ENCODE measurements at places on chromosomes 3 and 15.

GRCh38 chr3:39295184-39295775 is 15.4 kb upstream of the CX3CR1 start:
- no peak for DNase-seq

DNA sequence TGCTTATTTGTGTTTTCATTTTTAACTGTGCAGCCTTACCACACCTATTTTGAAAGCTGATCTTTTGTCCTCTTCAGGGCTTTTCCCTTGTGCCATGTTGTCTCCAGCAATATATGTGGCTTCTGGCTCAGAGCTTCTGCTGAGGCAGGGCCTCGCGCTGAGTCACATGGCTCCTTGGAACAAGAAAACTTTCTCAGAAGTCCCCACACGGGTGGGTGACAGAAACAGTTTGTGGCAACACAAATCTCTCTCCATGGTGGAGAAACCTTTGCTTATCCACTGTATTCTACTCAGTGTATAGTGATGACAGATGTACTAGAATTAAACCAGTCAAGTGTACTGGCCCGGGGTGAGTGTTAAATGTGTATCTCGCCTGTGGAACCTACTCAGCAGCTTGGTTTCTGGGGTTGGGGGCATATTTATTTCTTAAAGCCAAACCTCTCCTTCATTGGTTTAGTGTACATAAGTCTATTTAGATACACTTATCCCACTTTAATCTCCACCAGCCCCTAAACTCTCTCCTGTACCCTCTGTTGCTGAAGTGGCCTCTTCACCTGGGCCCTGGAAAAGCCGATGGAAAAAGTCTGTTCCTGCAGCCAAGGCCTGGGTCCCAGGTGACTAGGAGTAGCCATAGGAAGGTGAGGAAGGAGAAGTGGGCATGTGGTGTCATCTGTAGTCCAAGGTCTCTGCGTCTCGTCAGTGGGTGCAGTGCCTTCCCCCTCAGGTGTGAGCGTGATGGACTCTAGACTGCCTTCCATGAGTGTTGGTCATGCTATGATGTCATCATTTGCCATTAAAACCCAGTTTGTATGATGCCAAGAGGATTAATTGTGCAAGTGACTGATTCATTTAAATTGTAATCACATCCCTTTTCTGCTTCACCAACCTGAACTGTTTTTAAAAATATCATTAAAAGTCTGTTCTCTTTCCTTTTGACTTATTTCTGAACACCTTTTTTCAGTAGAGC is 3.2 kb upstream of the FBXL22 start:
- no peak for DNase-seq

- DNase-seq, result no peak
Measured at GRCh38 chr3:8937064-8938020, 25.9 kb downstream of the RAD18 start.

DNA sequence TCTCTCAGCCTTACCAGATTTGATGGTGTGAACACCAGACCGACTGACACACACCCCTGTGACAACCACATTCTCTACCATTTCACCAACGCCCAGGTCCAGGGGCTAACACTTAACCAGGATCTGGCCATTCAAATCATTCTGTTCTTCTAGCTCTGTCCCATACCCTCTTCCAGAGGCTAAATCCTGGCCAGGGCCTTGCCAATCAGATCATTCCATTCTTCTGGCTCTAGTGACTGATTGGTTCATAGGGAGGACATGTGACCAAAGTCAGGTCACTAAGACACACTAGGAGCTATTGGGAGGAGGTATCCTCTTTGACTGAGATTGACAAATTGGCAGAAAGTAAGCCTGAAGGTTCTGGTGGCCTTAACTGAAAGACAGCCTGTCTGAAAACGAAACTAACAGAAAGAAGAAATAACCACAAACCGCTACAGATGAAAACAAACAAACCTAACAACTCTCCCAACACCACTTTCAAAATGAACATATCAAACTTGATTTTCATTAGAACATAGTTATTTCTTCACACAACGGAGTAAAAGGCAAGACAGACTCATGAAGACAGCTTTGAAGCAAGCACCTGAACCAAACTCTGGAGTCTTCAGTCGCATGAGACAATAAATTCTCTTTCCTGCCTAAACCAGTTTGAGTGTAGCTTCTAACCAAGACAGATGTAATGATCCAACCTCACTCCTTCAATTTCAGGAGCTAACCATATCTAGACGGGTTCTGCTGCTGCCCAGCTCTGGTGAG is 68.5 kb downstream of the TRANK1 start:
- DNase-seq, result no peak

DNA sequence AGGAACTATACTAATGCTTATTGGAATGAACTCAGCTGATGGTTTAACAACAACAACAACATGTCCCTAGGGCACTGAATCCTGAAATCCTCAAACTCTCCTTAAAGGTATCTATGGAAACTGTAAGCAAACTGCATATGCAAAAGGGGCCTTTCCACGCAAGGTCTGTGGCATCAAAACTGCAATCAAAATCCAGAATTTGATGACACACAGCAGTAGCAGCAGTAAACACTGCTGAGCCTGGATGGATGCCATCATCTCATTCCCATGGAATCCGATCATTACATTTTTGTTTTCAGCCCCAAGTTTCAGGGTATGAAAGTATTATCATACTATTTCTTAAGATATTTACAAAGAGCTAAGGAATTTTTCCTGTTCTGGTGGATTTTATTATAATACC is 399.7 kb downstream of the VPS13C start:
- no peak for DNase-seq

- DNase-seq, result peak; percentile 69
Measured at GRCh38 chr15:66765478-66766281, 63.6 kb downstream of the SMAD6 start.

GRCh38 chr3:193905541-193906396 is 230.2 kb upstream of the HES1 start:
- no peak for DNase-seq

DNA sequence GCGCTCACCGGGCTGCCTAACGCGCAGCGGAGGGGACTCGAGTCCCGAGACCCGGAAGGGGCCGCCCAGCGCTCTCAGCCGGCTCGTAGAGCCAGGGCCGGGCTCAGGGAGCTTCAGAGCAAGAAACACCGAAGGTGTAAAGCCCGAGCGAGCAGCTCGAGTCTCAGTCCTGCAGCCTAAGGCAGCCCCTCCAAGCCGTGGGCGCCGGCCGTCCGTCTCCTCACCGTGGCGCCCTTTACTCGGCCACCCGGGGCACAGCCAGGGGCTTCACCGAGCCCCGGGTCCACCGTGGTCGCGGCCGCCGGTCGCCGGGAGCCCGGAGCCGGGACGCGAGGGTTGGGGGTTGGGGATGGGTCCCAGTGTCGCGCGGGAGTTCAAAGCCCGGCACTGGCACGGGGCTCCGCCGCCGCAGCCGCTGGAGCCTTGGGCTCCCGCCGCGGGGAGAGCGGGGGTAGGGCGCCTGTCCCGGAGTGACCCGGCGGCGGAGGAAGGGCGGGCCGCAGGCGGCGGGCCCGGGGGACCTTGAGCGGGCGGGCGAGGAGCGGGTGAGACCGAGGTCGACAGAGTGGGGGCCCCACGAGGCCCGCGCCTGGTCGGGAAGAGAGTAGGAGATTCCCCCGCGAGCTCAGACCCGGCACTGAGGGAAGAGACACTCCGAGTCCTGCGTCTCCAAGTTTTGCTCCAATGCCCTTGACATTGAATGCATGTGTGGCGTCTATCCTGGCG is 26.9 kb upstream of the THRB start:
- DNase-seq, result peak; percentile 5

GRCh38 chr3:126541628-126542339 is 16.9 kb downstream of the C3orf22 start:
- DNase-seq, result no peak

DNA sequence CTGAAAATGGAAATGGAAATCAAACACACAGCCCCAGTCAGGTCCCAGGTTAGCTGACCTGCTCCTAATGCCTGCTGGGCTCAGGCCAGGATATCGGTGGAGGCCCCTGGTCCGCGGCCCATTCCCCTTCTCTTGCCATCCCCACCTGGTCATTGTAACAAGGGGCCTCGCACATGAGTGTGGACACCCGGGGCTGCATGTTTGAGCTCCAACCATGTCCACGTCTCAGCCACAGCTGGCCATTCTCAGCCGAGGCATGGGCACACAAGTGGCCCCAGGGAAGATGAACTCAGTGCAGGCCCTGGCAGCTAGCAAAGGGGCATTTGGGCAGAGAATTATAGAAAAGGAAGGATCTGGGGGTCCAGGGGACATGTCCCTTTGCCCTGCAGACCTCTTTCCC is 41.7 kb downstream of the FAM174B start:
- no peak for DNase-seq

- DNase-seq, result no peak
Measured at GRCh38 chr15:90386221-90386620, 1.8 kb upstream of the IQGAP1 start.

GRCh38 chr3:126516936-126517290 is 660 bp downstream of the UROC1 start:
- DNase-seq, result no peak

DNA sequence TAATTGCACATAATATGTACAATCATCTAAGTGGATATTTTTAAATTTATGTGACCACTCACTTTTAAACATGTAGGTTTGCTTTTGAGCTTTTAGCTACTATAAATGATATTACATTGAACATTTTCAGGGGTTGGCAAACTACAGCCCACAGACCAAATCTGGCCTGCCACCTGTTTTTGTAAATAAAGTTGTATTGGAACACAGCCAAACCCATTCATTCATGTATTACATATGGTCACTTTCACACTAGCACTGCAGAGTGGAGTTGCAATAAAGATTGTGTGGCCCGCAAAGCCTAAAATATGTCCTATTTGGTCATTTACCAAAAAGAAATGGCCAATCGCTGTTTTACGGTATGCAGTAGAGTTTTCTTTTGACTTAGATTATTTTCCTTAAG is 21.2 kb downstream of the CMTM7 start:
- no peak for DNase-seq

DNA sequence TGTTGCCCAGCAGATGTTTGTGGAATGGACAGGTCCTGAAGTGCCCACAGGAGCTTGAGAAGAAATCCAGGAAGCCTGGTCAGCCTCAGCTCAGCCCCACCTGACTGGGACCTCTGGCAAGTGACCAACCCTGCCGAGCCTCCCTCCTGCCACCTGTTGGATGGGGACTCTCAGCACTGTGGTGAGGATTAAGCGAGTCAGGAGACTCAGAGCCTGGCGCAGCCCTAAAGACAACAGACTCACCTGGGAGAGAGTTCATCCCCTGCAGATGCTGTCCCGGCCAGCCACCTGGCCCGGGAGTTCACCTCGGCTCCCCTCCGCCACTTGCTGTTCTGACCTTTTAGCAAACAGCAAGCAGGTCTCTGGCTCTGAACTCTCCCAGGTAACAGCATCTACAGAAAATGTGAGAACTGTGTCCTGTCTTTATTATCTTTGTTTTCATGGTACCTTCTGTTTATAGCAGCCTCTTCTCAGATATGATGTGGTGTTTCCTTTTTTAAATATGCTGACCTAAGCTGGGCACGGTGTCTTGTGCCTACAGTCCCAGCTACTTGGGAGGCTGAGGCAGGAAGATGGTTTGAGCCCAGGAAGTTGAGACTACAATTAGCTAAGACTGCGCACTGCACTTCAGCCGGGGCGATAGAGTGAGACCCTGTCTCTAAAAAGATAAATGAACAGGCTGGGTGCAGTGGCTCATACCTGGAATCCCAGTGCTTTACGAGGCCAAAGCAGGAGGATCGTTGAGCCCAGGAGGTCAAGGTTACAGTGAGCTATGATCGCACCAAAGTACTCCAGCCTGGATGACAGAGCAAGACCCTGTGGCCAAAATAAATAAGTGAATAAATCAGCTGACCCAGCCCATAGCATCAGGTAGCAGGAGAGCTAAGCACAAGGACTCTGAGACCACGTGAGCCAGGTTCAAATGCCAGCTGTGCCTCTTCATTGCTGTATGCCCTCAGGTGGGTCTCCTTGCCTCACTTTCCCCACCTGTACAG is 32.4 kb upstream of the SLC6A6 start:
- DNase-seq, result no peak

DNA sequence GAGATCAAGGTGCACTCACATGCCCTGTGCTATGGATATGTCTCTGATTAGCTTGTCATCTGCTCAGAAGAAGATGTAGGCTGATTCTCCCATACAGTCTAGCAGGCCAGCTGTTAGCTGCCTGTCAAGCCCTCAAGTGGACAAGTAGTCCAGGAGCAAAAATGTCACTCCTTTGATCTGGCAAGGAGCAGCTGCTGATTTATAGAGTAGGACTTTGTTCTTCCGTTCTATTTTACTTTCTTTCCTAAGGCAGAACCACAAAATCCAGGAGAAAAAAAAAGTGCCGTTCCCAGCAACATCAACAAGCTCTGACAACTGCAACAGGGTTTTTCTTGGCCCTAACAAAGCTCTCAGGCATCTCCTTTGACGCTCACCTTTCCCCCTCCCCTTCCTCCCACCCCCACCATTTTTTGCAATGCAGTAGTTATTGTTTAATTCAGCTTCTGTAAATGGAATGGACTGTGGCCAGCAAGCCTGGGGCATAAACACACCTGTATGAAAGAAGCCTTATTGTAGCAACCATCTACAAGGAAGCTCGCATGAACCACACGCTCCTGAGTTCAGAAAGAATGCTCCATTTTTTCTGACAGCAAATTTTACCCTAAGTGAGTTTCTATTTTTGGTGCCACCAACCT is 196.3 kb downstream of the MEIS2 start:
- DNase-seq, result no peak

DNA sequence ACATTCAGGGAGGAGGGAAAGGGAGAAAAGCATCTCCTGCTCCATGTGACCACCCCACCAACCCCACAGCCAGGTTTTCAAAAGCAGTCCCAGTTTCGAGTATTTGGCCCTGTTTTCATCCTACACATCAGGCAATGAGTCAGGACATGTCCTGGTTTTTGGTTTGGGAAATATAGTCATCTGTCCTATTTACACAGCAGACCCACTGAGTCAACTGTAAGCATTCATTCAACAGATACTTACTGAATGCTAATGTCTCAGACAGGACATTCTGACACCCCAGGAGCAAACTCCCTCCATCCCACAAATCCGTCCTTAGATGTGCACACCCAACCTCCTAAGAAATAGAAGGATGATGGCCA is 32.9 kb downstream of the IGDCC3 start:
- no peak for DNase-seq

DNA sequence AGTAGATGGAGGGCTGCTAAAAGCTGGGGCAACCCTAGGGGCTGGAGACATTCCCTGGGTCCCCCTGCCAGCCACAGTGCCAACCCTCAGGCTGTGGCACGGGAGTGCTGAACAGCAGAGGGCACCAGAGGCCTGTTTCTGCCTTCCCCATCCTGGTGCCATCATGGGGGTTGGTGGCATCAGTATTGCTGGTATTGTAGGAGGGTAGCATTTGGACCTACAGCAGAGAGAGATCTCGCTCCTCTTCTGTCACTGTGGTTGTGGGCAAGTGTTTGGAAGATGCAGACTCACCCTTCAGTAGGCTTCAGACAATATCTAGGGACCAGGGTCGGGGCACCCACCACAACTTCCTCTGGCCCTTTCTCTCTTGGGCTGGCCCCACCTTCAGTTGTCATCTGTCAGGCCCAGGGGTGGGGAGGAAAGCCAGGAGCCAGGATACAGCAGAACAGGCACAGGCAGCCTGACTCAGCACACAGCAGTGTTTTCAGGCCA is 123.5 kb downstream of the RPLP1 start:
- DNase-seq, result peak; percentile 79

GRCh38 chr15:87733541-87733941 is 523.0 kb downstream of the NTRK3 start:
- no peak for DNase-seq

- DNase-seq, result no peak
Measured at GRCh38 chr3:186067360-186068242, 41.3 kb downstream of the ETV5 start.

GRCh38 chr15:74785194-74786032 is 3.5 kb downstream of the CSK start:
- no peak for DNase-seq

- no peak for DNase-seq
Measured at GRCh38 chr3:29324180-29324651, 43.3 kb downstream of the RBMS3 start.

Data from NCI-H1417 (cell line).